Muscle of back (tissue), 13 donors: ENCODE measurements at places on chromosomes 3 and 15. TPM values are rescaled to one million over a fixed set of nuclear protein-coding genes. Genes with fewer than 3 reads are reported as not detected.

The IL16 gene
- polyA plus RNA-seq = 8.5 TPM

GRCh38 chr3:17905996-17906395, 163.6 kb upstream of the TBC1D5 start:
- no peak for DNase-seq

The MYH15 gene
- 0.18 TPM for polyA plus RNA-seq

DNA sequence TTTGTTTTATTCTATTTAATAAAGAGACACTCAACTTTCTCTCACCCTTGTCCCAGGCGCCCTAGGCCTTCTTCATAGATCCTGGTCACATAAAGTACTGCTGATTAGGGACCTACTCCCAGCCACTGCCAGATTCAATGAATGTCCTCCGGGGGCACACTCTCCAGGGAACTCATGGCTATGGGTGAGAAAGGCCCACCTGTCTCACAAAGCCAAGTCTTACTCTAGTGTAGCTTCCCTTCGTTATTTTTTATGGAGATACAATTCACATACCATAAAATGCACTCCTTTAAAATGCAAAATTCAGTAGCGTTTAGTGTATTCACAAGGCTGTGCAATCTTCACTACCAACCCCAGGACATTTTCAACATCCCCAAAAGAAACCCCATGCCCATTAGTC, 87.8 kb downstream of the ADCY5 start:
- no peak for DNase-seq

GRCh38 chr3:39267631-39268548, 11.9 kb downstream of the CX3CR1 start:
- DNase-seq = no peak

DNA sequence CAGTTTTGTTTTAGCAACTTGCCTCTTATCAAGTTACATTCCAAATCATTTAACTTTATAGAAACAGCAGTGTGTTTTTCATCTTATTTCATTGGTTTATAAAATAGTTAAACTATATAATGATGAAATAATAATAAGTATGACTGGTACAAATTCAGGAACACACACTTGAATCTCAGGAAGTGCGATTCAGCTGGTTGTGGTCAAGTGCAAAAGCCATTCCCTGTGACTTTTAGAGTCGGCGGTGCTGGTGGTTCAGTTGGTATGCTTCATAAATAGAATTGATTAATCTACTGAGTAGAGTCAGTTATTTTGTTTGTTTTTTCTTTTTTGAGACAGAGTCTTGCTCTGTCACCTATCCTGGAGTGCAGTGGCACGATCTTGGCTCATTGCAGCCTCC, 22.7 kb downstream of the SACM1L start:
- DNase-seq = no peak

The PLA2G4D gene
- polyA plus RNA-seq = 0.14 TPM

GRCh38 chr3:175338775-175339535, 479.8 kb downstream of the NAALADL2 start:
- peak; percentile 7 for DNase-seq

DNA sequence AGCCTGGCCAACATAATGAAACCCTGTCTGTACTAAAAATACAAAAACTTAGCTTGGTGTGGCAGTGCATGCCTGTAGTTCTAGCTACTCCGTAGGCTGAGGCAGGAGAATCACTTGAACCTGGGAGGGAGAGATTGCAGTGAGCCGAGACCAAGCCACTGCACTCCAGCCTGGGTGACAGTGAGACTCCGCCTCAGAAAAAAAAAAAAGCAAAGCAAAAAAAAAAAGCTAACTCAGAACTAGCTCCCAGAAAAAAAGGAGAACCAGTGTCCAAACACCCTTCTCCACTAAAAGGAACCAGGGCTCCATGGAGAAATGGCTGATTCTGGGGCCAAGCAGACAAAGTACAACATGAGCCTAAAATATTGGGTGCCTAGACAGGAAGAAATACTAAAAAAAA, 16.7 kb upstream of the CRTC3 start:
- DNase-seq = no peak

DNA sequence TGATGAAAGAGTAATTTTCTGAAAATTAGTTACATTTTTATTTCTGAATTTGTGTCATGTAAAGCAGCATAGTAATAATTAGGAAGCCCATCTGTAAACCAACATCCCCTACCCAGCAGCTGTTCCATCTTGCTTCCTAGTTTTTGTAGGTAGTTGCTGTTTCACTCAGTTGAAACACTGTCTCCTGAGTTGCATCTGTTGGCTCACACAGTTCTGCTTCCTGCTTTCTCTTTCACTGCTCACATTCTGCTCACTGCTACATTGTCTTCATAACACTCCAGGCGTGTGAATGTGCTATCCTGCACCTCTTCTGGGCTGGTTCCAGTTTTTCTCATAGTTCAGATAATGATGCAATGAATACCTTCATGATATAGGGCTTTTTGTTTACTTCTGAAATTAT, 123.4 kb downstream of the EPHB1 start:
- no peak for DNase-seq

DNA sequence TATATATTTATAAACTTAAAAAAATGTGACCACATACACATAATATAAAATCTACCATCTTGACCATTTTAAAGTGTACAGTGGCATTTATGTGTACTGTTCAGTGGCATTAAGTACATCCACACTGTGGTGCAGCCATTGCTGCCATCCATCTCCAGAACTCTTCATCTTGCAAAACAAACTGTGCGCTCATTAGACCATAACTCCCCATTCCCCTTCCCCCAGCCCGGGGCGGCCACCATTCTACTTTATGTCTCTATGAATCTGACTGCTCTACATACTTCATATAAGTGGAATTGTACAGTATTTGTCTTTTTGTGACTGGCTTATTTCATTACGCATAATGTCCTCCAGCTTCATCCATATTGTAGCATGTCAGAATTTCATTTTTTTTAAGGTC, 47.8 kb downstream of the CTXND1 start:
- DNase-seq = no peak

GRCh38 chr3:116759316-116759715, 49.7 kb downstream of the TUSC7 start:
- DNase-seq = no peak

DNA sequence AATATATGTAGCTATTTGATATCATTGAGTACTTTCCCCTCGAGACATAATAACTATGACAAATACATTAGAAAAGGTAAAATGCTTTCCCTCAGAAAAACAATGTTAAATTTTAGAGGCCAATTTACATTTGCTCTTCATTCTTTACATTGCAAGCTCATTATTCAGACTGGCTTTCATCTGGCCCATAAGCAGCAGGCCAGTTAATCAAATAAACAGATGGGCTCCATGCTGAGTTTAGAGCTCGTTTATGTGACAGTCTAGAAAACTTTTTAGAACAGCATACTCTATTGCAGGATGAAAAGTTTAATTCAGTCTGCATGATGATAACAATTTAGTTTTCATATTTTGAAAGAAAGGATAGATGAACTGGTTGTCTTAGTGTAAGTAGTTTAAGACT, 150.6 kb downstream of the DUT start:
- no peak for DNase-seq

DNA sequence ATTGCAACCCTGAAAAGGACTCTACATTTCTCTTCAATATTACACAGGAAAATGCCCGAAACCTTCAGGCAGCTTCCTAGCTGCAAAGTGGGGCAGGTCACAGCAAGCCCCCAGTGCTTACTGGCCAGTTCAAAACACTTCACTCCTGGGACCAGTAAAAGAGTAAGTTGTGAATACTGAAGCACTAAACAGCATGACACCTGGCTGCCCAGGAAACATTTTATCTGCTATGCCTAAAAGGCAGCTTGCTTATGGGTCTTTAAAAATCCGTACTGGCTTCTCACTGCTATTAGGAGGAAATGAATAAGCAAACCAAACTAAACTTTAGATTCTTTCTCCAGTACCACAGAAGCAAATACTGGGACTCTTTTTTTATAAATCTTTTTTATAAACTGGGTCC, 457.9 kb upstream of the ALCAM start:
- peak; percentile 18 for DNase-seq

GRCh38 chr3:166422556-166422955, 585.3 kb upstream of the BCHE start:
- no peak for DNase-seq

GRCh38 chr3:176690083-176690869, 507.0 kb downstream of the TBL1XR1 start:
- DNase-seq = no peak

The PLSCR5 gene
- polyA plus RNA-seq = not detected

DNA sequence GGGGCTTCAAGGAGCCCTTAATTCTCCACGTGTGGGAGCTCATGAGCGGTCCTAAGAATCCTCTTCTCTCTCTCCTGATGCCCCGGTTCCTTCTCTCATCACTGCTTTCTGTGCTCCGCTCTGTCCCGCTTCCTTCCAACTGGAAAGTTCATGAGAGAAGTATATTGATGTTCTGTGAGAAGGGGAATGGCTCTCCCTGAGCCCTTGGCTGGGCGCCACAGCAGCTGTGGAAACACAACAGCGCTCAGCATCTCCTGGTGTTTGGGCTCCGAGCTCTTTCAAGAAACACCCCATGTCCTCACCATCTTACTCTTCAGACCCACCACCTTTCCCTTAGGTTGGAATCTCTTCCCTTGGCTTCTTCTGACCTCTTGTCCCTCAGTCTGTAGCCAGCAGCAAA, 161.7 kb downstream of the VGLL4 start:
- peak; percentile 88 for DNase-seq

DNA sequence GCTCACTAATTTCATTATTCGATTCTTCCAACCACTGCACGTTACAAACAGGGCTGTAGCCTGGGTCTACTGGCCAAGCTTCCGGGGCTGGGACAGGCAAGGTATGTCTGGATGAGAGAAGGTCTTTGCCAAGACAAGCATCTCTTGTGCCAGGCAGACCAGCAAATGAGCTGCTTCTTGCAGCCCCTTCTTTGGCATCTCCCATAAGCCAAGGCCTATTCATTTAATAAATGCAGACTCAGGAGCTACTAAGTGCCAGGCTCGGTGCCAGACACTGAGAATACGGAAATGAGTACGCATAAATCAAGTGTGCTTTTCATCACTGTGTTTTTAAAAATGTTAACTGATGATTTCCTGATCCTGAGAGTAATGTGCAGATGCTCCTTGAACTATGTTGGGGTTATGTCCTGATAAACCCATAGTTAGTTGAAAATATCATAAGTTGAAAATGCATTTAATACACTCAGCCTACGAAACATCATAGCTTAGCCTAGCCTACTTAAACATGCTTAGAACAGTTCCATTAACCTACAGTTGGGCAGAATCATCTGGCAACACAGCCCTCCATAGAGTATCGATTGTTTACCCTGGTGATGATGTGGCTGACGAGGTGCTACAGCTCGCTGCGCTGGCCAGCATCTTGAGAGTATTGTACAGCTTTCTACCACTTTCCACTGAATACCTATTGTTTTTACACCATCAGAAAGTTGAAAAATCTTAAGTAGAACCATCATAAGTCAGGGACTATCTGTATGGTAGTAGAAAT, 135.0 kb upstream of the CTDSPL start:
- DNase-seq = no peak

- no peak for DNase-seq
Measured at GRCh38 chr3:58023531-58023930, 15.3 kb downstream of the FLNB start.

DNA sequence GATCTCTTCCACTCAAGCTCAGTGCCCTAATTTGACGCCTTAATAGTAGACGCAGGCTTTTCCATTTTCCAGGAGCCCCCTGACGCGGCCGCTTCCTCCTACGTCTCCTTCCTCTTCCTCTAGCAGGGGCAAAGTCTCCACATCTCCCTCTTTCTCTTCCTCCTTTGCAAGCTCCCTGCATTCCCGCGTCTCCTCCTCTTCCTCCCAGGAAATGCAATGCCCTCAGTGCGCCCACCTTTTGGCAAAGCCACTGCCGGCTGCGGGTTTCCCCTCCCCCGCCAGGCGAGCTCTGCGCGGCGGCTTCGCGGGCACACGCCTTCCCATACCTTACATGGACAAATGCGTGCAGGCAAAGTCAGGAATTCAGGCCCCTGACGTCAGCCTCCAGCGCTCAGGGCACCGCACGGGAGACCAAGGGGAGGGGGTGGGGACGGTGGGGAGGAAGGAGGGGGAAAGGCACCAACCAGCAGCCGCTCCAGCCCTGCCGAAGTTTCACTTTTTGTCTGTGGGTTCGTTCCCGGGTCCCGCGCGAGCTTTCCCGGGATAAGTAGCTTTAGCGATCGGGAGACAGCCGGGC, 432 bp upstream of the LPP start:
- DNase-seq = peak; percentile 92

The CFAP100 gene
- polyA plus RNA-seq = not detected

The NAALADL2 gene
- 8.7 TPM for polyA plus RNA-seq

GRCh38 chr3:79765911-79766310, 1.9 kb downstream of the ROBO1 start:
- DNase-seq = peak; percentile 2

The SLC12A1 gene
- polyA plus RNA-seq = 0.11 TPM

GRCh38 chr3:29026959-29027358, 253.9 kb upstream of the RBMS3 start:
- DNase-seq = no peak

GRCh38 chr3:113275258-113275556, 63.9 kb downstream of the BOC start:
- DNase-seq = no peak

The COL6A5 gene
- polyA plus RNA-seq = 0.04 TPM

The STRIT1 gene
- polyA plus RNA-seq = 46.2 TPM

GRCh38 chr3:104717828-104718196, 648.9 kb upstream of the ALCAM start:
- DNase-seq = no peak

DNA sequence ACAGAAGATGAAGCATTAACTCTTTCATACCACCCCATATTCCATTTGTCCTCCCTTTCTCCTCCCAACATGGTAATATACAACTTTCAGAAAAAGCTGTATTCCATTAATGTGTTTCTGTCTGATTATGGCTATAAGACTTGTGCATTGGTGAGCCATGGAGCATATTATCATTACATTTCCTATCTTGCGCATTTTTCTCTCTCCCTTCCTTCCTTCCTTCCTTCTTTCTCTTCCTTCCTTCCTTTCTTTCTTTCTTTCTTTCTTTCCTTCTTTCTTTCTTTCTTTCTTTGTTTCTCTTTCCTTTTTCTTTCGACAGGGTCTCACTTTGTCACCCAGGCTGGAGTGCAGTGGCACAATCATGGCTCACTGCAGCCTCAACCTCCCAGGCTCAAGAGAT, 25.5 kb upstream of the PDE8A start:
- no peak for DNase-seq

- DNase-seq = peak; percentile 88
Measured at GRCh38 chr3:12967606-12968351, 105.5 kb downstream of the IQSEC1 start.

DNA sequence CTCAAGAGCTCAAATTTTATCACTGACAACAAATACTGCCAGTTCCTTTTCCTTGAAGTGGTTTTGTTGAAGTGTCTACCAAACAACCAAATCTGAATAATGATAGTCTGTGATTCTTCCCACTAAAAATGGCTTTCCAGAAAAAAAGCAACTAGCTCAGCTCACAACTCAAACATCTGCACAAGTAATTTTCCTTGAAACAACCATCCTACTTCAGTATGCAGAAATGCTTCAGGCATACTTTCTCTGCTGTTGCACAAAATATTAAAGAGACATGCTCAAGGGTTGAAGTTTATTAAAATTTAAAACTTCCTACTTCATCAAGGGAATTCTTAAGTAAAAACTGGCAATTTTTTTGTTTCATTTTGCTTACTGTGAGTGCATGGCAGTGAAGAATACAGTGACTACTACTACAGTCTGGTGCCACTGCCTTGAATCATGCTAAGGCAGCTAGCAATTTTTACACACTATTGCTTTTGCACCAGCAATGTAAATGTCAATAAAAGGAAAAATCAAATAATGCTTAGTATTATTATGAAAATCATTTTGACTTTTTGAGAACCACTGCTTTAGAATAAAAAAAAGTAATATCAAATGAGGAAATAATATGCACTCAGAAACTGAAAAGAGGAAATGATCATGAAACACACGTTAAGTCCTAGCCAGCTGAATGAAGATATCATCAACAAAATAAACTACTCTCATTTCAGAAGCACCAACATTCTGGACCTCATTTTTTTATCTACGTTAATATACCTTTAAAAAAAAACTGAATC, 33.6 kb downstream of the VPS13C start:
- DNase-seq = peak; percentile 4
